ENCODE measurements at places on chromosomes 13 and 19. TPM values are rescaled to one million over a fixed set of nuclear protein-coding genes. Genes with fewer than 3 reads are reported as not detected.

The CYP2A6 gene
- 1.5 TPM for polyA plus RNA-seq

- DNase-seq, result no peak
These were observed 11.3 kb downstream of the PRKCSH start for GRCh38 chr19:11446652-11447301.

The LMO7 gene
- 6.8 TPM for polyA plus RNA-seq

- no peak for DNase-seq
These were observed 2.2 kb downstream of the IGFLR1 start for GRCh38 chr19:35740108-35740422.

DNA sequence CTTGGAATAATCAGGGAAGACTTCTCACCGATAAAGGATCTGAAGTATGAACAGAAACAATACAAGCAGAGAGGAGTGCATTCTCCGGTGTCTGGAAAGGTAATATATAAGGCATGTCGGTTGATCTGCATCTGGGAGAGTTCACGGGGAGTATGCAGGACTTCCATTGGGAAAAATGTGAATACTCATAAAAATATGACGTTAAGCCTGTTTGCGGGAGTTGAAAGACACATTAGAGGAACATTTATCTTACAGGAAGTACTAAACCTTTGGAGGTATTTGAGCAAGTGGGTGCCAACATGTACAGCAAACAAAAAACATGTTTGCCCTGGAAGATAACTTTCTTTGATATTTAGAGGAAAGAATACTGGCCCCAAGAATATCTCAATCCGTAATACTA lies 286.8 kb downstream of the SLITRK6 start:
- DNase-seq, result no peak

- DNase-seq, result no peak
These were observed 130.8 kb downstream of the IRS2 start for GRCh38 chr13:109655611-109656010.

DNA sequence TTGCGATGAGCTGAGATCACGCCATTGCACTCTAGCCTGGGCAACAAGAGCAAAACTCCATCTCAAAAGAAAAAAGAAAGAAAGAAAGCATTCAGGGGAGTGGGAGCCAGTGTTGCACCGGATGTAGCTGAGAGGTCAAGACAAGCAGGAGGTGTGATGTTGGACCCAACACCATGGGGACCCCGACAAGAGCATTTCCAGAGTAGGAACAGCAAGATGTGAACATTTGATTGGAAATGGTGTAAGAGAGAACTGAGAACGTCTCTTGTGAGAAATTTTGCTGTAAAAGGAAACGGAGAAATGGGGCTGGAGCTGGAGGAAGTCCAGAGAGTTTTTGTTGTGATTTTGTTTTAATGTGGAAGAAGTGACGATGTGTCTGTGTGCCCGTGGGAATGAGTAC lies 15.8 kb upstream of the DPF1 start:
- DNase-seq, result no peak

The PSG2 gene
- not detected for polyA plus RNA-seq

The ZNF560 gene
- 0.08 TPM for polyA plus RNA-seq

The ZNF729 gene
- polyA plus RNA-seq, result not detected

The AXL gene
- 55.0 TPM for polyA plus RNA-seq

DNA sequence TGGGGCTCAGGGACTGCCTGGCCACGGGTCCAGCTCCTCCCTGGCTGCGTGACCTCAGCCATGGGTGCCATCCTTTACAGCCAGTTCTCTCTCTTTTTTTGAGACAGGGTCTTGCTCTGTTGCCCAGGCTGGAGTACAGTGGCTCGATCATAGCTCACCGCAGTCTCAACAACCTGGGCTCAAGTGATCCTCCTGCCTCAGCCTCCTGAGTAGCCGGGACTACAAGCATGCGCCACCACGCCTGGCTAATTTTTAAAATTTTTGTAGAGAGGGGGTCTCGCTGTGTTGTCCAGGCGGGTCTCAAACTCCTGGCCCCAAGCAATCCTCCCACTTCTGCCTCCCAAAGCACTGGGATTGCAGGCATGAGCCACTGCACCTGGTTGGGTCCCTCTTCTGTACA lies 75.4 kb downstream of the PTPRS start:
- no peak for DNase-seq

DNA sequence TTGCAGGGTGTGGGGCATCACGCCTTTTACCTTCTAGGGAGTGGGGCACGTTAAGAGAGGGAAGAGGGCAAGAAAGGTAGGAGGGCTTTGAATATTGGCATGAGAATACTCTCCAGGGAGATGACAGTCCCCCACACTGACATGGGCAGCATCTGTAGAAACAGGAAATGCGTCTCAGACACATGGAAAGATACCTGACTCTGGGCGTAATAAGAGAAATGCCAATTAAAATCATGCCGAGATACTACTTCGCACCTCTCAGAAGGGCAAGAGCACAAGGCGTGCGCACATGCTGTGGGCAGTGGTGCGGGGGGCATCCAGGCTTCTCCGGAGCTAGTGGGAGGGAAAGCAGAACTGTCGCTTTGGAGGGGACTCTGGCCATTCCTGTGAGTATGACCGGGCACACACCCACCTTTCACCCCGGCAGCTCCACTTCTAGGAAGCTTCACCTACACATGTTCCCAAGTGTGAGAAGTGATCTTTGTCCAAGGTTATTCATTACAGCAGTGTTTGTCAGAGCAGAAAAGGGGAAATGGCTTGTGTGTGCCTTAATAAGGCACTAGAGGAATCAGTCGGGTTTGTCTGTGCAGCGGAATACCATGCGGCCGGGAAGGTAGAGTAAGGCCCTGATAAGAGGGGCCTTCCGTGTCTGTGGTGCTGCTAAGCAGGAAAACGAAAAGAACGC lies 99.5 kb downstream of the SIPA1L3 start:
- DNase-seq, result no peak

The EID2B gene
- polyA plus RNA-seq, result 6.9 TPM

- no peak for DNase-seq
These were observed 131.3 kb downstream of the SLC7A1 start for GRCh38 chr13:29464105-29464679.

GRCh38 chr13:53507741-53508140 lies 479.1 kb downstream of the OLFM4 start:
- DNase-seq, result no peak

The DACT3 gene
- polyA plus RNA-seq, result 78.9 TPM

GRCh38 chr19:4115050-4115817 lies 8.7 kb downstream of the MAP2K2 start:
- DNase-seq, result no peak

GRCh38 chr19:49937750-49938381 lies 8.6 kb upstream of the NUP62 start:
- DNase-seq, result no peak

The PCDH17 gene
- polyA plus RNA-seq, result 3.5 TPM

GRCh38 chr13:111158136-111158805 lies 43.2 kb downstream of the ARHGEF7 start:
- DNase-seq, result no peak

- no peak for DNase-seq
These were observed 979 bp downstream of the AKAP8 start for GRCh38 chr19:15378534-15379082.

The KCNRG gene
- polyA plus RNA-seq, result 0.68 TPM

- no peak for DNase-seq
These were observed 722 bp upstream of the ICAM1 start for GRCh38 chr19:10270180-10270615.

The ZNF177 gene
- 3.2 TPM for polyA plus RNA-seq

The ZNF432 gene
- 5.7 TPM for polyA plus RNA-seq

The ZNF440 gene
- 6.6 TPM for polyA plus RNA-seq

GRCh38 chr13:75137911-75138571 lies 343.9 kb downstream of the TBC1D4 start:
- no peak for DNase-seq

The LGALS14 gene
- polyA plus RNA-seq, result not detected

- DNase-seq, result no peak
These were observed 2719.4 kb downstream of the PCDH9 start for GRCh38 chr13:64510747-64511146.

The CYP2S1 gene
- 3.9 TPM for polyA plus RNA-seq

- DNase-seq, result no peak
These were observed 13.2 kb downstream of the SPINT2 start for GRCh38 chr19:38277549-38277948.

The FFAR2 gene
- 0.05 TPM for polyA plus RNA-seq

The ZNF805 gene
- 2.3 TPM for polyA plus RNA-seq

- DNase-seq, result no peak
These were observed 45.3 kb downstream of the CAPN12 start for GRCh38 chr19:38699027-38699346.

GRCh38 chr19:6489278-6490061 lies 7.9 kb upstream of the DENND1C start:
- no peak for DNase-seq

The FFAR3 gene
- 0.68 TPM for polyA plus RNA-seq

The PSG1 gene
- not detected for polyA plus RNA-seq

DNA sequence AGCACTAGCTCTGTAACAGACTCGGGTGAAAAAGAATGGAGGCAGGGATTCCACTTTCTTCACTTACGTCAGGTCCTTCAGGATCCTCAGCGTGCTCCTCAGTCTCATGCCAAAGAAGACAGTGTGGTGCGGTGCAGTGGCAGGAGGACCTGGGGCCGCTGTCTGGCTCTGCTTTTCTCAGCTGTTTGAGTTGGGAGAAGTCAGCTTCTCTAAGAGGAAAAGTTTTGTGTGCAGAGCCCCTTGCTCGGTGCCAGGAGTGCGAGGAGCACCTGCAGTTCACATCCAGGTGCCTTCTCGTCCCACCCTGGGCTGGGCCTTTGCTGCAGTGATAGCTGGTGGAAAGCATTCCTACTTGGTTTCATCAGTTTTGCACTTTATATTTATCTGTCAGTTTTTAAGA lies 77.9 kb upstream of the TEX29 start:
- no peak for DNase-seq

DNA sequence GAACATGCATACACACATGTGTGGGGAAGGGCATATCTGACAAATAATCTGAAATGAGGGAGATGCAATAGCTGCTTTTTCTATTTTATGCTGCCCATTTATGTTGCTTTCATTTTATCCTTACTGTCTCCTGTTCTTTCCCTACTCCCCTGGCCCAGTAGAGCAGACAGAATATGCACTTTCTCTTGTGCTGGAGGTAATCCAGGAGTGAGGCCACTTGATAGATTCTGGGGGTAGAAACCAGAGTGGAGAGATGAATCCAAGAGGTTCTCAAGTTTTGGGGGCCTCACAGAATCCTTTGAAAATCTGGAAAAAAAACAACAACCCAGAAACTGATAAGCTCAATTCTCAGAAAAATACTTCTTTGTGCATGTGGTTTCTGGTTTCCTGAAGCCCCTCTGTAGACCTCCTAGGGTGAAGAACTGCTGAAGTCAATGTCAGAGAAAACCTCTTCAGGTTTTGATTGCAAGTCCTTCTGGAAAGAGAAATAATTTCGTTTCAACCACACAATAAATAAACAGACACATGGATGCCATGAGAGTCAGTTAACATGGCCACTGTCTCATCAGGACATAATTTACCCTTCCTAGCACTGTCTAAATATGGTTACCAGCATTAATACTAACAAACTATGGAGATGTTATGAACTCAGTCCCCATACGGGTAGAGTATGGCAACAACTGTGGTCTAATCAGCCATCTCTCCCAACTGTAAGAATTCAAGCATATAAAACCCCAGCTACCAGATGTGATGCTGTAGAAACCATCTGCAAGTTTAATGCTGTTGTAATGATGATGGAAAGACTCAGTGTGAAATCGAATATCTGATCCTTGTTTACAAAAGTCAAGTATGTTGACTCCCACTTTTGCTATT lies 355.6 kb downstream of the SLC7A1 start:
- DNase-seq, result no peak

Data from urinary bladder (tissue), 4 donors.